ENCODE measurements at places on chromosomes 16 and 17. TPM values are rescaled to one million over a fixed set of nuclear protein-coding genes. Genes with fewer than 3 reads are reported as not detected.

C16orf95 gene
- 6.1 TPM for total RNA-seq

DERL2 gene
- 38.0 TPM for total RNA-seq

PPP1R1B gene
- total RNA-seq: not detected

ASGR1 gene
- total RNA-seq: 1.1 TPM

RCVRN gene
- not detected for total RNA-seq

MYL11 gene
- total RNA-seq: not detected

CBFA2T3 gene
- not detected for total RNA-seq

PTX4 gene
- total RNA-seq: not detected

MYH3 gene
- total RNA-seq: 1.2 TPM

ELOB gene
- total RNA-seq: 124 TPM

SOX8 gene
- total RNA-seq: under 0.01 TPM

KRTAP4-4 gene
- not detected for total RNA-seq

All from smooth muscle cell of the umbilical artery (primary cell).